ENCODE measurements at places on chromosomes 1 and 21. TPM values are rescaled to one million over a fixed set of nuclear protein-coding genes. Genes with fewer than 3 reads are reported as not detected.
A peak's percentile ranks its signal among the peaks of the same experiment; 100 is the strongest.

GRCh38 chr1:67761730-67762129, 71.5 kb downstream of the GNG12 start:
- H3K27me3 ChIP-seq, result no peaks in the 10 kb centered on the region
- no peak for DNase-seq
- H3K4me1 ChIP-seq, result peaks cover 44% of the 10 kb centered on the region
- H3K27ac ChIP-seq, result peak overlapping the region; percentile 27
- no peaks in the 10 kb centered on the region for H3K36me3 ChIP-seq

GRCh38 chr1:236090741-236091147, 25.9 kb upstream of the NID1 start:
- H3K4me1 ChIP-seq, result peaks cover 4% of the 10 kb centered on the region
- no peak overlapping the region for H3K27ac ChIP-seq
- no peaks in the 10 kb centered on the region for H3K36me3 ChIP-seq
- DNase-seq, result no peak
- no peak overlapping the region for H3K4me3 ChIP-seq

DNA sequence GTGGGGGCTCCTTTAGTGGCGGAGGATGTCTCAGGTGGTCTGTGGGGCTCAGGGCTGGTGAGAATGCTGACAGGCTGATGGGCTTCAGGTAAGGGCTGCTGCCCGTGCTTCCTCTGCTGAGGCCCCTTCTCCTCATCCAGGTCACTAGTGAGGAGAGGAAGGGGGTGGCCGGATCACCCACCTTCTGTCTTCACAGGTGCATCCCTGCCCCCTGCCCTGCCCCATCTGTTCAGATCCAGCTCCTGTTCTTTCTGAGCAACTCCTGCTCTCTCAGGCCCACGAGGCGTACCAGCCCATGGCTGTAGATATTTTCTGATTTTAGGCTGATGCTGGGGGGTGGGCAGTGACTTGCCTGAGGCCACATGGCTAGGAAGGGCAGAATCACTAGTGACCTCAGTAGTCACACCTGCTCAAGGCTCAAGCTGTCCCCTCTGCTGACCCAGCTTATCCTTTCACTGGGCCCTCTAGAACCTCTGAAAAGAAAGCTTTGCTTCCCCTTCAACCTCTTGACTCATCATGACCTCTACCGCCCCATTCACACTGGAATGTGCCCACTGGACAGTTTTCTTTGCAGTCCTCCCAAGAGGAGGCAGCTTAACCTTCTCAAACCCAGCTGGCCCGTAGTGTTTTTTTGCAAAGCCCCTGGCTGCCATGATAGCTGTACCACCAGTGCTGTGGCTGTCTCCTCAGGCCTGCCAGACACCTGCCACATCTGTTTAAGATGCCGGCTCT, 14.8 kb downstream of the DCST2 start:
- H3K27me3 ChIP-seq, result no peaks in the 10 kb centered on the region
- DNase-seq, result no peak
- H3K36me3 ChIP-seq, result no peaks in the 10 kb centered on the region

The MNDA gene
- not detected for total RNA-seq

The UBE2U gene
- total RNA-seq, result not detected

The ST6GALNAC5 gene
- 2.6 TPM for total RNA-seq

Measured in osteocyte (in vitro differentiated cells).